ENCODE measurements at places on chromosomes 11 and 22.

DNA sequence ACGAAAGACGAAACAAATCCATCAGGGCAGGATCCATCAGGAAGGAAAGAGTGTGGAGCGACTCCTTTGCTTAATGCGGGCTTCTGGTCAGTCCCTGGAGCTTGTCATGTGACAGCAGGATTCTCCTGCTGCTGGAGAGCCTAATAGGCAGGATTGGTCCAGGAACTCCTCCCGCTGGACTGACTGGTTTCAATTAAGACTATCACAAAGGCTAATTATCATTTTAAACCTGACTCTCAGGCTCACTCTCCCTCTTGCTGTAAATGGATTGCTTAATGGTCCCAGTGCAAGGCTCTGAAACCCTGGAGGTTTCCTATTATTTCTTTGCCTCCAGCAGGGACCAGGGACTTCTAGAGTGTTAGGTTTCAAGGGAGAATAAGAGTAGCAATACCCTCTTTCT, 493.8 kb downstream of the NTM start:
- no peak for DNase-seq

GRCh38 chr22:20238536-20238900, 29.6 kb downstream of the RTN4R start:
- DNase-seq: no peak

GRCh38 chr22:43171607-43172006, 15.3 kb downstream of the TTLL12 start:
- DNase-seq: no peak

DNA sequence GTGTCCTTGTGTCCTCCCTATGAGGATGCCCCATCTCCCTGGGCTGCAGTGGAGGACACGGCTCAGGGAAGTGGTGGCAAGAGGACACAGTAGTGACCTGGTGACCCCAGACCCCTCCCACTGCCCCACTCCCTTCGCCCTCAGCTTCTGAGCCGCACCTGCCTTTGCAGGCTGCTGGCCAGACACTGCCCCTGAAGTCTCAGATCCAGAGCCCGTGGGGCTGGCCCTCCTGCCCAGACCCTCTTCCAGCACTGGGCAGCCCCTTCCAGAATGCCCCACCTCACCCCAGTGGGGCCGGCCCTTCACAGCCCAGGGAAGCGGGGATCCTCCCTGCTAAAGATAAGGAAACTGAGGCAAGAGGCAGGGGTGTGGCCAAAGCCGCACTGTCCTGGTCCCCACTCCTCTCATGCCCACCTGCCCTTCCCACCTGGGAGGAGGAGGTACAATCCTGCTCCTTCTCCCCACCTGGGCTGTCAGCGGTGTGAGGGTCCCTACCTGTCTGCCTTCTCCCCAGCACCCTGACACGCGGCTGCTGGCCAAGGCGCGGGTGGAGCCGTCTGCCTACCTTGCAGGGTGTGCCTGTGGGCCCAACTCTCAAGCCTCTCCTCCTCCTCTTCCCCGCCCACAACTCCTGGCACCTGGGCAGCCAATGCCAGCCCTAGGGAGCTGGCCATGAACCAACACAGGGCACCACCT, 17.3 kb downstream of the TRPM5 start:
- DNase-seq: no peak

GRCh38 chr11:15884141-15884540, 472.2 kb downstream of the SOX6 start:
- DNase-seq: no peak

DNA sequence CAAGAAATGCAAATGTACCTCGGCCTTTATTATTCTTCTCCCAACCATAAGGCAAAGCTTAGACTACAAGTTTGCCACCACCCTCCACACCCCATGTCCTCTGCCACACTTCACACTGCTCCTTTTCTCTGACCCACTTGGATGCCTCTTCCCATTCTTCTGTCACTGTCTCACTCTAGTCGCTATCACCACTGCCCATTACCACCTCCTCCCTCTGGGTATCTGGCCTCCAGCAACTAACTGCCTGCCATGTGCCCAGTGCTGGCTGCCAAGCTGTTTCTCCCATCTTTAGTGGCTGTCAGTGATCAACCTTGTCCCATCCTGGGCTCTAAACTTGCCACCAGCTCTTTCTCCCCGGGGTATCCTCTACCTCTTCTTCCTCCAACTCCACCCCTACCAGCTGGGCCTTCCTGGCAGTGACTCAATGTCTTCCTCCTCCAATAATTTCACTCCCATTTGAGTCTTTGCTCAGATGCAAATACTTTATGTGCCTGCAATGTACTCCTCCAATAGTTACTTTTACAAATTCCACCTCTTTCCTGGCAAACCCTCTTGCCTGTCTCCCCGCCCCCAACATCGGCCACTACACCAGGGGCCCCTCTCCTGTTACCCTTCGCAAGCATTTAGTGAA, 20.1 kb upstream of the KDM2A start:
- no peak for DNase-seq

- no peak for DNase-seq
Observed at GRCh38 chr22:49592780-49593501, 234.7 kb downstream of the BRD1 start.

DNA sequence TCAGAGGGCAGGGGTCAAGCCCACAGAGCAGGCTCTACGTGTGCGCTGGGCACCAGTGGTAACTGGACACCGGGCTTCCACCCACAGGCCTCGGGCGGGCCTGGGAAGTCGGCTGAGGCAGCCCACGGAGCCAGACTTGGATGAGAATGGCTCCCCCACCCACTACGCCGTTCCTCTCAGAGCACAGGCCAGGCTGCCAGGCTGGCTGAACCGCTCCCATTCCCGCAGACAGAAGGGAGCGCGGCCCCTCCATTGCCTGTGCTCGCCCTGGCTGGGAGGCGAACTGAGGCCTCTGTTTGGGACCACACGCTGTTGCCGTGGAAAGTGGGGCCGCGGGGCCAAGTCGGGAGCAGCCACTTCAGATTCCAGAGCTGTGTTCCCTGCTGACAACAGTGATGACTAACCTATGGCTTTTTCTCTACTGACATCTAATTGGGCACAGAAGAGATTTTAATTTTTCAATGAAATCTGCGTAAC, 63.9 kb downstream of the MYH9 start:
- DNase-seq: no peak

GRCh38 chr22:34225278-34225677, 305.0 kb upstream of the LARGE1 start:
- DNase-seq: no peak

DNA sequence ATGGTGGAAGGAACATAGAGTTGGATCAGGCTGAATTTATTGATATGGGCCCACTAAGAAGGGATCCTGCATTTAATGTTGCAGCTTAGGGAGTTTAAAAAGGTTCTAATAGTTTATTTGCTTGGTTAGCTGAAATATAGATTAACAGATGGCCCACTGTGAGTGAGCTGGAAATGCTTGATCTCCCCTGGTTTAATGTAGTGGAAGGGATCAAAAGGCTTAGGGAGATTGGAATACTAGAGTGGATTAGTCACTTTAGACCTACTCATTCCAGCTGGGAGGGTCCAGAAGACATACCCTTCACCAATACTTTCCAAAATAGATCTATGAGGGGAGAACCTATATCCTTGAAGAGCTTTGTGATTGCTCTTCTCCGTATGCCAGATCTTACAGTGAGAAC, 130.1 kb upstream of the ZC3H12C start:
- DNase-seq: no peak

Data from cortex of kidney (tissue), 1 donor.